ENCODE measurements at places on chromosomes 4 and X. TPM values are rescaled to one million over a fixed set of nuclear protein-coding genes. Genes with fewer than 3 reads are reported as not detected.

IL2RG gene
- 2.3 TPM for total RNA-seq

GRCh38 chrX:69133921-69134542, 31.2 kb downstream of the PJA1 start:
- no peak for DNase-seq

- DNase-seq: no peak
Observed at GRCh38 chrX:43822014-43822413, 60.2 kb downstream of the MAOB start.

DNA sequence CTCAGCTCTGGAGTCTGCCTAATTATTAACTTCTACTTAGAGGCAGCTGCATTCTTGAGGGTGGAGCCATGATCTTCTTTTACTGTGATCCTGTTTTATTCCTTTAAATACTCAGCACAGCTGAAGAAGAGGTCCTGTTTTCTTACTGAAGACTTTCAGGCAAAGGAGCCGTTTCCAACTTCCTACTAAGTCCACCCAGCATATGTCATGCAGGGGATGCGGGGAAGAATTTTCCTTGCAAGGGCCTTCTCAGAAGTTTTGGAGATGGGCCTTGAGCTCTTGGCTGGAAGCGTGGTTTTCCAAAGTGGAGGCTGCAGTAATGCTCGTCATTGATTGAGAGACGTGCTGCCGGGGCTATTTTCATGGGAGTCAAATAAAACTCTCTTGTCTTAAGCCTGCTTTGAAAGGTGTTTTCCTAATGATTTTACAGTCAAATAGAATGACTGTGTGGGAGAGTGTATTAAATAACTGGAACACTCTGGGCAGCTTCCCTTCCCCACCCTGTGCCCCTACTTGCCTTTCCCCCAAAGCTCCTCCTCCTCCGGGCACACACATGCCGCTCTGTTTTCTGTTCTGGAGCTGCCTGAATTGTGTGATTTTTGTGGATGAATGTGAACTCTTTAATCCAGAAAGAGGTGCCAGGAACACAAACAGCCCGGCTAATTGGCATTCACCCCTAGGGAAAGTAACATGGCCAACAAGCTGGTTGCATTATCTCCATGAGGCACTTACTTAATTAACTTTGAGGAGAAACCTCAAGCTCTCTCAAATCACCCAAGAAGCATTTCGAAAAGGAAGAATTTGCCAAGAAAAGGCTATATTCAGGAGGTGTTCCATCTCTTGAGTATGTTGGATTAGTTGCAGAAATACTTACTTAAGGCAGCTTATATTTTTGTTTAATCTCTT, 28.1 kb downstream of the FGF2 start:
- no peak for DNase-seq

KLHL4 gene
- total RNA-seq: 2.0 TPM

CPLX1 gene
- 9.4 TPM for total RNA-seq

DNA sequence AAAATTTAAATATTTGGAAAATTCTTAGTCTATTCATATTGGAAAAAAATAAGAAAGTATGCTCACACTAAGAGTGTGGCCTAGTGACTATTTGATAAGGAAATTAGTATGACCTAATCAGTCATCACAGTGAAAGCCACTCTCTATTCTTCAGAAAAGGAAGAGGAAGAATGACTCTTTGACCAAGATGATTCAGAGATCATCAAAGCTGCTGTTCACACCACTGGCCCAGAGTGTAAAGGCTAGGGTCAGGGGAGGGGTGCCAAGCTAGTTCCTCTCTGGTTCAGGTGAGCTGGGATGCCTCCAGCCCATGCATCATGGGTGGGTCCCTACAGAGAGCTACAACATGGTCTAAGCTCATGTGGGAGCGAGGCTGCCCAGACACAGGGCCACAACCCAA, 396.9 kb upstream of the NDST3 start:
- DNase-seq: no peak

DNA sequence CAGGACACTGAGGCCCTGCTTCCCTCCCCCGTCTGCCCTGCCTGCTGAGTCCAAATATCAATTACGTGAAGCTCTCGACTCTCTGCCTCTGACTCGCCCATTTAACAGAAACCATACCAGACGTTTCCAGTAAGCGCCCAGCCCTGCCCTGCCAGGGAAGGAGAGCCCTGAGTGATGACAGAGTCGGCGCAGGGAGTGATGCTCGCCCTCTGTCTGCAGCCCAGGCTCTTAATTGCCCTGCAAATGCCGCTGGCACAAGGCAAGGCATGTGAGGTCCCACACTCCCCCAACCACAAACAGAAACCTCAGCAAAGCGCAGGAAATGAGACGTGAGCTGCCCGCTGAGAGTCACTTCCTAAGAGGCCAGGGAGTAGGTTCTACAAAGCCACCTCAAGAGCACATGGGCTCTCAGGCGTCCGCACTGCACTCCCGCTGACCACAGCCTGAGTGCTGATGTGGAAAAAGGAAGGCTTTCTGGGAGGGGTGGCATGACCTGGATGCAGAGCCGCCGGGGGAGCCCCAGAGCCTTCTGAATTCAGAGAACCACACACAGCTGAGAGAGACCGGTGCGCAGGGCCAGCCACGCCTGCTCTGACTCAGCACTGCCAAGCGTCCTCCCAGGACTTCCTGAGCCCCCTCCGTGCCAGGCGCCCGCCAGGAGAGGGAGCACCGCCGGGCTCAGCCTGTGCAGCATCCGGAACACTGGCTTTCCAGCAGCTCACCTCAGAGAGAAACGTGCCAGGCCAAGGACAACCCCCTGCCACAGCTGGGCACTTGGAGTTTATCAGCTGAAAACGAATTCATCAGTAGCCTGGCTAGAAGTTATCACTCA, 5.3 kb downstream of the ZFYVE28 start:
- peak; percentile 89 for DNase-seq

DNA sequence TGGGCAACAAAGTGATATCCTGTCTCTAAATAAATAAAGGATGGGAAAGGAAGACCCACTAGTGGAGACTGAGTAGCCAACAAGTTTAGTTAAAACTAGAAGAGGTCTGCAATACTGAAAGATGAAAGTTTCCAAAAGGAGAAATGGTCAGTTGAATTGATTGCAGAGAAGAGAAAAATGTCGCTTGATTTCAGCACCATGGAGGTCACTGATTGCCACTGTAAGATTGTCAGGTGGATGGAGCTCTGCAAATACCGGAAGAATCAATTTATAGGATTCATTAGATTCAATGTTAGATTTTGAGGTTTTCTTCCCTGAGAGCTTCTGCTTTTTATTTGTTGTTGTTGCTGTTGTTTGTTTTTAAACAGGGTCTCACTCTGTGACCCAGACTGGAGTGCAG, 5.4 kb upstream of the FNIP2 start:
- no peak for DNase-seq

GRCh38 chrX:29666366-29666765, 549.0 kb upstream of the MAGEB2 start:
- DNase-seq: no peak

- no peak for DNase-seq
Observed at GRCh38 chr4:89337681-89338080, 30.1 kb upstream of the GPRIN3 start.

GRCh38 chr4:123896446-123897071, 500.0 kb downstream of the SPRY1 start:
- no peak for DNase-seq

DNA sequence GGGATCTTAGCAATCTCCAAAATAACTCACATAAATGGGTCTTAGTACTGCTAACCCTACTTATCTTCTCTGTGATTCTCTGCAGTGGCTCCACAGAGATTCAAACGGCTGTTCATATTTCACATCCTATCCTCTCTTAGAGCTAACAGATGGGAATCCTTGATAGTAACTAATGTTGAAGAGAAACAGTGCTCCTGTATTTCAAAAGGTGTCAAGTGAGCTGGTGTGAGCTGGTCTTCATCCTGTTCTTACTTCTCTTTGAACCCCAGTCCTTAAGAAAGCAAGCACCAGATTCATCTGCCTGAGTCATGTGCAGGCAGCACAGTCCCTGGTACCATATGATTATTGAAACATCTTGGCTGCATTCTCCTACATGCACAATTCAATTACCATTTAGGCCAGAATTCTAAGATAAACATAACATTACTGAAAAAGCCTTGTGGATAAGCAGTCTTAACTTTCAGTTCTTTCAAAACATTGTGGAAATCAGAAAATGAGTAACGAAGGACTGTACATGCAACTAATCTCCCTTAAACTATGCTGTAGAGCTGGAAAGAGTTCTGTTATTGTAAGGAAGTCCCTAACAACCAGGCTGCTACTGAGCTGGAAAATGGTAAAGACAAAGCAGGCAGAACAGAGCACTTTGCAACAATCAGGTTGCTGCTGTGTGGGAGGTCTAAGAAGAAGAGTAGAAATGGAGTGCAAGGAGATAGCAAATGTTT, 153.1 kb downstream of the NPNT start:
- DNase-seq: no peak

INTU gene
- total RNA-seq: 4.8 TPM

TMPRSS11E gene
- not detected for total RNA-seq

GRCh38 chr4:28832444-28832843, 1887.7 kb upstream of the PCDH7 start:
- DNase-seq: no peak

GRCh38 chr4:68476191-68476590, 28.9 kb downstream of the TMPRSS11E start:
- DNase-seq: no peak

DNA sequence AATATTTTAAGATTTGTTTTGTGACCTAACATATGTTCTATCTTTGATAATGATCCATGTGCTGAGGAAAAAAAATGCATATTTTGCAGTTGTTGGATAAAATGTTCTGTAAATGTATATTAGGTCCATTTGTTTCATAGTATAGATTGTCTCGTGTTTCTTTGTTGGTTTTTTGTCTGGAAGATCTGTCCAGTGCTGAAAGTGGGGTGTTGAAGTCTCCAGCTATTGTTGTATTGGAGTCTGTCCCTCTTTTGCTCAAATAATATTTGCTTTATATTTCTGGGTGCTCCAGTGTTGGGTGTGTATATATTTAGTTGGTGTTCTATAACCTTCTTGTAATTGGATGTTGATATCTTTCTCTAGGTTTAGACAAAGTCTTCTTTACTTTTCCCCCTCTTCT, 53.2 kb upstream of the FRMPD3 start:
- no peak for DNase-seq

DNA sequence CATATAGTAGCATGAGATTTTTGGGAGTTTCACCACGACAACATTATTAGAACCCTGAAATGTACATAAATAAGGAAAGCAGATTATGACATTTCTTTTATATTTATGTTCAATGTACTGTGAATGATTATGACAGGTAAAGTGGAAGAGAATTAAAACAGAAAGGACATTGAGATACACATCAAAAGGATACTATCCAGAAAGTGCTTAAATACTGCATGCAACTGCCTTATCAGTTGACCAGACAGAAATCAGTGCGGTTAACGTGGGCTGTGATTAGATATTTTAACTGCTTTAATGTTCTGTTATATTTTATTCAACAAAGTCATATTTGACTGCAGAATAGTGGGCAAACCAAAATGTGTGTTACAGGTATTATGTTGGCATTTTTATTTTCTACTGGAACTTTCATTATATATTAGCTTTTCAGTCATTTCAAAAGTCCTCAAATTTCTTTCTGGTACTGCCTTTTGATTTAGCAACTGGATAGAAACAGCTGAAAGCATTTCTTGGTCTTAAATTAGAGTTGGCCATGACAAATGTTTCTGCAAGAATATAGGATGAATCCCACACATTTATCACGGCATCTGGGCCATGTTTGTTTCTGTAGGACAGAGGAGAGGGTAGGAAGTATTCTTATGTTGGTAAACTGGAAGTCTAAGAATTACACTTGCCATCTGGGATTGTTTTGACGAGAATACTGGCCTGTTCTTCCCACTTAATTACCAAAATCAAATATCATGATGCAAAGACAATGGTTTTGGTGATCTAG, 255.2 kb downstream of the SLC39A8 start:
- no peak for DNase-seq

DNA sequence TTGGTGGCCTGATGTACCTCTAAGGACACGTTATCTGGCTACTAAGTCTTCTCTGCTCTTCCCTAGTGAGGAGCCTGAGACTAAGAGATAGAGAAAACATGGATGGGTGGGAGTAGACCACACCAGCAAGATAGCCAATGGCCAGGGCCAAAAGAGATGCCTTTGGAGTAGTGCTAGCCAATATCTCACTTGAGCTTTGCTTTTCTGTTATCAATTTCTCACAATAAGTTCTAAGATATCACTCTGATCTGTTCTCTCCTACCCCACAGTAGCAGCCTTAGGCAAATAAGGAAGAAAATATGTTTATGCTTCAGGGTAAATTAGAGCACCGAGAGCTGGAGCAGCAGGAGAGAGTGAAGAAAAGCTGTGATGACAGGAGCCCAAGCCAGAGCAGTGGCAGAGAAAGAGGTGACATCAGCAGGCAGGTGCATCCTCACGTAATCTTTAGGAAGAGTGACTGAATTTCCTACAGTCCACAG, 343.9 kb upstream of the NOCT start:
- no peak for DNase-seq

- DNase-seq: no peak
Observed at GRCh38 chrX:70434914-70435586, 9.6 kb upstream of the DLG3 start.

- DNase-seq: no peak
Observed at GRCh38 chr4:105624530-105624929, 72.1 kb downstream of the ARHGEF38 start.

- DNase-seq: no peak
Observed at GRCh38 chr4:123921339-123921738, 524.7 kb downstream of the SPRY1 start.

GRCh38 chr4:148091896-148092295, 350.3 kb downstream of the NR3C2 start:
- no peak for DNase-seq

NDST3 gene
- not detected for total RNA-seq

- no peak for DNase-seq
Observed at GRCh38 chrX:16718824-16719333, 533 bp upstream of the SYAP1 start.

TKTL2 gene
- total RNA-seq: not detected

DNA sequence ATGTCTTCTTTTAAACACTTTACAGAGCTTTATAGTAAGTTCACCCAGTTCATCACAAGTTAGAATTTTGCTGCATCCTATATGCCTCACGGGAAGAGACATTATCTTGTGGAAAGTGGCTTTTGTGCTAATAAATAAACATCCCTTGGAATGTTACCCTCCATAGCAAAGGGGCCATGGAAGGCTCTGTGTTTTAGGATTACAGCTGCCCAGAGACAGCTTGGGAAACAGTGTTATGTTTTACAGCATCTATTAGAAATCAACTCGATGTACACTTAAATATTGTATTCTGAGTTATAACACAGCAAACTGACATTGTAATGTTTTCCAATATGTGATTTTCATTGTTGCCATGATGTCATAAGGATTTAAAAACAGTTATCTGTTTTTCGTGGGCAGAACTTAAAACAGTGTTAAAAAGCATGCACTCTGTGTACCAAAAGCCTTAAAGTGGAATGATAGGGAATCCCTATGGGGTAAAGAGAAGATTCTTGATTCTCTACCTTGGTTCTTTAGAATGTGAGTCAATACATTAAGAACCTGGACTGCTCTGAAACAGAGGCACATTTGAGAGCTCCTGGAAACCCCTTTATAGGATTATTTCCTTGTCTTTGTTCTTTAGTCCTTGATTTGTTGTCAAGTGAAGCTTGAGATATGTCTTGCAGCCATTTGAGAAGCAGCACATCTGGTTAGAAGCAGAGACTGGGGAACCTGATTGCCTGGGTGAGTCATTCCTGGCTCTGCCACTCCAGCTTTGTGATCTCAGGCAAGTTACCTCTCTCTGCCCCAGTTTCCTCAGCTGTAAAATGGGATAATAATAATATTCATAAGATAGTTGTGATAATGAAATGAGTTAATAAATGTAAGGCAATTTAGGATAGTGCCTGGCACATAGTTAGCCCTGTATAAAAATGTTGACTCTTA, 41.6 kb downstream of the ARHGAP10 start:
- no peak for DNase-seq
